ENCODE measurements at places on chromosomes 2 and 18. TPM values are rescaled to one million over a fixed set of nuclear protein-coding genes. Genes with fewer than 3 reads are reported as not detected.

The NMUR1 gene
- polyA plus RNA-seq = not detected

The PTPN2 gene
- polyA plus RNA-seq = 25.9 TPM

The NCL gene
- polyA plus RNA-seq = 165 TPM

The RFTN2 gene
- polyA plus RNA-seq = 5.2 TPM

The ALS2 gene
- polyA plus RNA-seq = 21.9 TPM

The NTSR2 gene
- not detected for polyA plus RNA-seq

The ZNF521 gene
- polyA plus RNA-seq = 25.9 TPM

The SIX3 gene
- not detected for polyA plus RNA-seq

The DYNAP gene
- polyA plus RNA-seq = not detected

The INPP5D gene
- polyA plus RNA-seq = 0.43 TPM

The CD207 gene
- polyA plus RNA-seq = not detected

The ATG4B gene
- 98.2 TPM for polyA plus RNA-seq

The STARD6 gene
- polyA plus RNA-seq = not detected

The PLEKHH2 gene
- 4.5 TPM for polyA plus RNA-seq

The HDLBP gene
- polyA plus RNA-seq = 707 TPM

The ANKRD36C gene
- polyA plus RNA-seq = 4.8 TPM

The PAX8 gene
- 1.2 TPM for polyA plus RNA-seq

The LRRTM4 gene
- not detected for polyA plus RNA-seq

The TMEM200C gene
- 1.7 TPM for polyA plus RNA-seq

The APCDD1 gene
- polyA plus RNA-seq = not detected

The TFPI gene
- 91.2 TPM for polyA plus RNA-seq

The MOGAT1 gene
- not detected for polyA plus RNA-seq

The CAPN14 gene
- 0.09 TPM for polyA plus RNA-seq

The GTF2A1L gene
- 0.19 TPM for polyA plus RNA-seq

The POTEJ gene
- polyA plus RNA-seq = not detected
